Uterus (tissue), 4 donors: ENCODE measurements at places on chromosomes 7 and 10.

DNA sequence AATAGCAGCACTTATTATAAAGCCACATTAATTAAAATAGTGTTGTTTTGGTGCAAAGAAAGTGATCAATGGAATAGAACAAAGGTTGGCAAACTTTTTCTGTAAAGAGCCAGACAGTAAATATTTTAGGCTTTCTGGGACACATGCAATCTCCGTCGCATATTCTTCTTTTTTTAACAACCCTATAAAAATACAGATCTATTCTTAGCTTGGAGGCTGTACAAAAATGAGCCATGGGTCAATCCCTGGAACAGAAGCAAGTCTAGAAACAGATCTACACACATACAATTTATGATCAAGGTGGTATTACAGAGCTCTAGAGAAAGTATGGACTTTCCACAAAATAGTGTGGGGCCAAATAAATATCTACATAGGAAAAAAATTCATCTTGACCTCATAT lies 71.8 kb downstream of the ARHGAP21 start:
- DNase-seq = no peak

- no peak for DNase-seq
Observed at GRCh38 chr10:87646192-87646909, 13.3 kb upstream of the PAPSS2 start.

- no peak for DNase-seq
Observed at GRCh38 chr10:58560068-58560467, 47.4 kb downstream of the BICC1 start.

- DNase-seq = no peak
Observed at GRCh38 chr7:132100981-132101380, 475.3 kb downstream of the PLXNA4 start.

GRCh38 chr7:17031906-17032551 lies 150.2 kb upstream of the AGR3 start:
- no peak for DNase-seq

GRCh38 chr10:121113385-121113696 lies 262.2 kb downstream of the WDR11 start:
- no peak for DNase-seq

GRCh38 chr10:112313911-112314310 lies 30.7 kb downstream of the TECTB start:
- DNase-seq = no peak

GRCh38 chr7:99473315-99473596 lies 566 bp downstream of the ZNF789 start:
- no peak for DNase-seq

- no peak for DNase-seq
Observed at GRCh38 chr10:72375173-72375572, 20.5 kb upstream of the DNAJB12 start.

DNA sequence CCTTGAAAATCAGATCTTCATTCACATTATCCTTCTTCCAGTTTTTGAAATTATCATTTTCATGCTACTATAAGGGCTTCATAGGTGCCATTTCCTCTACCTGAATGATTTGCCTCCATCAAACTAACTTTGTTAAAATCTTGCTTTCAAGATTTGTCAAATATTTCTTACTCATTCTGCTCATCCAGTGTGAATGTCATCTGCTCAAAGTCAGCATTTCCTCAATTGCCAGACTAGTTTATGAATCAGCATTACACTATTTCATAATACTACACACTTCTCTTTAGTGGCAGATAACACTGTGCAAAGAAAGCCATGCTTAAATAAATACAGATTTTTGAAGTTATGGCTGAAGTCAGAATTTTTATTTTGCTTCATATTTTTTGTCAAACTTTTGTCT lies 21.3 kb upstream of the LIPF start:
- no peak for DNase-seq

DNA sequence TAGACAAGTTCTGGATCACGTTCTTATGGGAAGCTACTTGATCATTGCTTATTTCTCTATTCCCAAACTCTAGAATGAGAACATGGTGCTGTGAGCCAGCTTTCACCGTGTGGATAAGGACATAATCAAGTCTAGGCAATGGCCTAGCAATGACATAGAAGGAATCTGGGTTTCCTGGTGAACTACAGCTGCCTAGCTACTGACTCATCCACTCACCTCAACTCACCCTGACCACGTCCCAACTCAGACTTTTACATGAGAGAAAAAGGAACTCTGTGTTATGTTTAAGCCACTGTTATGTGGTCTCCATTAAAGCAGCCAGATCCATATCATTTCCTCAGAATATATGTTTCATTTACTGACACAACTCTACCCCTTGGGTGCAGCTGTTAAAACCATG lies 18.8 kb upstream of the MET start:
- no peak for DNase-seq

DNA sequence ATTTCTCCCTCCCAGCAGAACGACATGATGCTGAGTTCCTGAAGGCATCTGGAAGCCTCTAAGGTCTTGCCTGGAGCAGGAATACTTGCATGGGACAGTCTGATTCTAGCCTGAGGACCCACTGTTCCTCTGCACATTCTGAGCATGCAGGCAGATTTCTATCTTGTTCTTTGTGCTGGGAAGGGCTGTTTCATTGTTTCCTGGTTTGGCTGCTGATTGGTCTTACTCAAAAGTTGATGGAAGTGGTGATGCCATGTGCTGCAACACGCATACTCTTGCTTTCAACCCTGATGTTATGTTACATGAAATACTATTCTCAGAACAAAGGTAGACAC lies 307.0 kb downstream of the GATA3 start:
- DNase-seq = no peak

GRCh38 chr7:92244808-92245486 lies 767 bp downstream of the KRIT1 start:
- DNase-seq = no peak

GRCh38 chr10:82221601-82222149 lies 346.7 kb downstream of the NRG3 start:
- DNase-seq = no peak

- DNase-seq = peak; percentile 94
Observed at GRCh38 chr7:151727579-151728285, 149.2 kb downstream of the PRKAG2 start.

GRCh38 chr7:130886438-130887135 lies 152.6 kb upstream of the KLF14 start:
- no peak for DNase-seq

- no peak for DNase-seq
Observed at GRCh38 chr10:97511711-97512440, 13.2 kb downstream of the UBTD1 start.

- DNase-seq = no peak
Observed at GRCh38 chr7:139515266-139515665, 8.2 kb upstream of the CLEC2L start.

DNA sequence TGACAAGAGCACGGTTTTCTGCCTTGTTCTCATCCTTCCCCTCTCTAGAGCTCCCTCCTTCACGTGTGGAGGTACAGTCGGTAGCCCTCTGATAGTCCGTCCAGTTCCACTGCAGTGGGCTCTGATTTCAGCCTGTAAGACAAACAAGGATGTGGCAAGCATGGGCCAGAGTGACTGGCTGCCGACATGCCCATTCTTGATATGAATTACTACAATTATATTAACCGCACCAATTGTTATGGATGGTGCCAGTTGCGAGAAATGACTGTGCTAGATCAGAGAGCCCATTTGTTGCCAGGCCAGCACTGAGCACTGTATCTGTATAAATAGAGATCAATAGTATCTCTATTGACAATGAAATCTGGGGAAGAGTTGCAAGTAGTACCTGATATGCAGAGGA lies 146.6 kb downstream of the CHN2 start:
- DNase-seq = no peak

- peak; percentile 56 for DNase-seq
Observed at GRCh38 chr10:128875956-128876736, 590.9 kb upstream of the MGMT start.

DNA sequence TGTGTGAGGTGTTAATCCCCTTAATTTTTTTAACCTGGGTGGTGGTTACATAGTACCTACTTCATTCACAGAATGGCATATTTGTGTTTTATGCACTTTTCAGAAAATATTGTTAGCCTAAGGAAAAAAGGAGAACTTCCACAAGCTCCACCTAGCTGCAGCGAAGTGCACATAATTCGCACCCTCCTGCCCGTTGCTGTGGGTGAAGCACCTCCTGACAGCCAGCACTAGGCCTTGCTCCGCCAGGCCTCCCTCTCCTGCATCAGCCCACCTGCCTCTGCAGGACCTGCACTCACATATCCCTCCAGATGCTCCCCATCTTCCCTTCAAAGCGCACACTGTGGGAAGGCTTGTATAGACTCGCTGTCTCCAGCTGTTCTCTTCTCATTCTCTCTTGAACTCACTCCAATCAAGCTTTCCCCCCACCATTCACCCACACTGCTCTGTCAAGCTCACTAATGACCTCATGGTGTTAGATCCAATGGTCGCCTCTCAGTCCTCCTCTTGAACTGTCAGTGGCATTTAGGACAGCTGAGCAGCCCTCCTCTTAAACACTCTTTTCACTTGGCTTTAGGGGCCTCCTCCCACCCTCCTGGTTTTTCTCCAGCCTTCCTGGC lies 20.7 kb upstream of the GRID1 start:
- DNase-seq = no peak

DNA sequence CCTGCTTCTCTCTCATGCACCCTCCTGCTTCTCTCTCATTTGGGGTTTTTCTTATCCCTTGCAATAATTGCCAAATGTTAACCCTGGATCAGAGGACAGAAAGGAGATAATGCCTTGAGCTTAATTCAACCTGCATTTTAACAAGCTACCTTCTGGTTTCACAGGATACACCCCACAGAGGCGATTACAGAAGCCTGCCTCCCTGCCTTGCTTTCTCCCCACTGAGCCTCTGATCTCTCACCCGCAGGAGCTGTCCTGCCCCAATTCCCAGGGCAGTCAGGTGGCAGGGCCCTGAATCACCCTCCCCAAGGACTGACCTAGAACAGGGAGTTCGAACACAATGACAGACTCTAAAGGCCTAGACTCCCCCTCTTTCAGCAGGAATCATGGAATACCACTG lies 959.5 kb downstream of the GRID1 start:
- DNase-seq = no peak

- DNase-seq = no peak
Observed at GRCh38 chr10:10492420-10492819, 525.3 kb upstream of the CELF2 start.

GRCh38 chr10:19683356-19683755 lies 132.9 kb upstream of the PLXDC2 start:
- DNase-seq = no peak

GRCh38 chr10:102523250-102524029 lies 19.7 kb downstream of the SUFU start:
- no peak for DNase-seq

DNA sequence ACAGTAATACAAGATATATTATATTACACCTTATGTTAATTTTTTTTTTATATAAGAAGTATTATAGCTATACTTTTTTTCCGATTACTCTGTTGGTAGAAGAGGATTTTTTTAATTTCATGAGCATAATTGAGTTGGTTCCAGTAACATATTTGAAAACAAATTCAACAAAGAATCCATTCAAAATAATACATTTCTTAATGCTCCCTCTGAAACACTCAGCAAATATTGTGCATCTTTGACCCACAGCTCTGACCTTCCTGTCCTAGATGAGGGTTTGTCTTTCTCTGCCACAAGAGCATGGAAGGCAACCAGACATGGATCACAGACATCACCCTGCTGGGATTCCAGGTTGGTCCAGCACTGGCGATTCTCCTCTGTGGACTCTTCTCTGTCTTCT lies at the start of gene OR2A2:
OR2A2 (plus strand) TSS at position 301 of the 400 bp plus-strand sequence; CDS start at position 301, 0 bp downstream.
- no peak for DNase-seq

- DNase-seq = no peak
Observed at GRCh38 chr10:24206926-24207325, 2.0 kb upstream of the KIAA1217 start.

GRCh38 chr10:123269675-123270074 lies 115.5 kb downstream of the BUB3 start:
- DNase-seq = no peak

GRCh38 chr10:15550950-15551349 lies 168.8 kb downstream of the ITGA8 start:
- DNase-seq = no peak

DNA sequence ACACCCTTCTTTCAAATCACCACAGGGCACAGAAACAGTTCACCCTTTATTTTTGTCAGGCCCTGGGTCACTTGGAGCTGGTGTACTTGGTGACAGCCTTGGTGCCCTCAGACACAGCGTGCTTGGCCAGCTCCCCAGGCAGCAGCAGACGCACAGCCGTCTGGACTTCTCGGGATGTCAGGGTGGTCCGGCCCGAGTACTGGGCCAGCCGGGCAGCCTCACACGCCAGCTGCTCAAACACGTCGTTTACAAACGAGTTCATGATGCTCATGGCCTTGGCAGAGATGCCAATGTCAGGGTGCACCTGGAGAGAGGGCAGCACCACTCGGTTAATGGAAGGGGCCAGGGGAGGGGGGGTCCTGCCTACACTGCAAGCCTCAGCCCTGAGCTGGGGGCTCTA lies 2.5 kb downstream of the H2BK1 start:
- no peak for DNase-seq

GRCh38 chr7:102914585-102914984 lies 1.8 kb downstream of the LRRC17 start:
- peak; percentile 56 for DNase-seq

- no peak for DNase-seq
Observed at GRCh38 chr7:142516038-142516501, 233.2 kb upstream of the PRSS1 start.

GRCh38 chr7:691361-692045 lies 35.0 kb upstream of the DNAAF5 start:
- no peak for DNase-seq

- DNase-seq = no peak
Observed at GRCh38 chr7:22184549-22185199, 172.3 kb downstream of the RAPGEF5 start.

DNA sequence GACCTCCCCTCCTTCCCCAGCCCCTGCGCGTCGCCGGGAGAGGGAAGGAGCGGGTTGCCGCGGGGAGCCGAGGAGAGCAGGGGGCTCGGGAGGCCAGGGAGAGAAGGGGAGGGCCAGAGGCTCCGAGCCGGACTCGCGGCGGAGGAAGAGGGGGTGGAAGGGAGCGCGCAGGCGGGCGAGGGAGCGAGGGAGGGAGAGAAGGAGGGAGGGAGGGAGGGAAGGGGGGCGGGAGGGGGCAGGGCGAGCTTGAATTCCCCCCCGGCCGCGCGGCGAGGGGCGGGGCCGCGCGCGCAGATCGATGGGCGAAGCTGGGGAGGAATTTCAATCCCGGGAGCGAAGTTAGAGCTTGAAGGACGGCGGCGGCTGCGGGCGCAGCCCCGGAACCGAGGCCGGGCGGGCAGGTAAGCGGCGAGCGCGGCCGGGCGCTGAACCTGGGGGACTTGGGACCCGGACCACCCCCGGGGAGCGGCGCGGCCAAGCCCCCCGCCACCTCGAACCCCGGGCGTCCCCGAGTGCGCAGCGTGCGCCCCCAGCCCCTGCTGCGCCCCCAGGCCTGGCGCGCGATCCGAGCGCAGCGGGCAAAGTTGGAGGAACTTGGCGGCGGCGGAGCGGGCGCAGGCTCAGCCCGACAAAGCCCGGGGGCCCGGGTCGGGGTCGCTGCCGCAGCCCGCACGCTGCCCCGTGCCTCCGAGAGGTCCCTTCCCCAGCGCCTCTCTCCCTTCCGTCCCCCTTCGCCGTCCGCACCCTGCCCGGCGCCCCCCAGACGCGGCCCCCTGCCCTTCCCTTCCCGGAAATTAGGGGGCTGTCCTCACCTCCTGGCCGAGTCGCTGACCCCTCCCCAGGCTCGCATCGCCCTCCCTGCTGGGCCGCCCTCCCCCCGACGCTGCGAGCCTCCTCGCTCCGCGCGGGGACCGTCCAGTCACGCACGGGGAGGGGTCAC lies at the start of gene ELFN1:
ELFN1 (plus strand) TSS at position 324 of the 940 bp plus-strand sequence. CDS start 74,320 bp downstream, outside the sequence.
- DNase-seq = no peak
